HCT116 (cell line): ENCODE measurements at places on chromosomes 1 and 21.

- DNase-seq, result no peak
Observed at GRCh38 chr1:33242652-33243051, 13.6 kb upstream of the ZNF362 start.

DNA sequence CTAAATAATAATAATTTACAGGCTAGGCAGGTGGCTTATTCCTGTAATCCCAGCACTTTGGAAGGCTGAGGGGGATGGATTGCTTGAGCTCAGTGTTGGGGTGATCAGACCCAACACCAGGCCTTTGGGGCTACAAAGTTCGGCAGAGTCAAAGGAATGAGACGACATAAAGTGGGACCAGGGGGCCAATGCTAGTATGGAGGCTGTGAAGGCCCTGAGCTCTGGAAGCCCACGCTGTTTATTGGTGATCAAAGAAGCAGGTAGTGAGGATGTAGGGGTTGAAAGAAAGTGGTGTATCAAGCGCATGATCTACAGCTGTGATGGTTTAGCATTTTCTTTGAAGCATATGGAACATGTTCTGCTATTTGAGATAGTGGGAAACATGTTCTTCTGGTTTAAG is 5.6 kb downstream of the BTBD8 start:
- peak; percentile 10 for DNase-seq

DNA sequence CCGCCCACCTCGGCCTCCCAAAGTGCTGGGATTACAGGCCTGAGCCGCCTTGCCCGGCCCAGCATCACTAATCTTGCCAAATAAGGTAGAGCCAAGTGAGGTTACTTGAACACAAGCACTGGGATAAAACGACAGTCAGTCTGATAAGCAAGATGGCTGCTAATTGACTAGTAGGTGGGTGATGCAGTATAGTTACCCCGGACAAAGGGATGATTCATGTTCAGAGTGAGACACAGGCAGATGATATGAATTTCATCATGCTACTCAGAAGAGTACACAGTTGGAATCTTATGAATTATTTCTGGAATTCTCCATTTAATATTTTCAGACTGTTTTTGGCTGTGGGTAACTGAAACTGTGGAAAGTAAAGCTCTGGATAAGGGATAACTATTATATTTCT is 178.4 kb downstream of the USP25 start:
- DNase-seq, result no peak

DNA sequence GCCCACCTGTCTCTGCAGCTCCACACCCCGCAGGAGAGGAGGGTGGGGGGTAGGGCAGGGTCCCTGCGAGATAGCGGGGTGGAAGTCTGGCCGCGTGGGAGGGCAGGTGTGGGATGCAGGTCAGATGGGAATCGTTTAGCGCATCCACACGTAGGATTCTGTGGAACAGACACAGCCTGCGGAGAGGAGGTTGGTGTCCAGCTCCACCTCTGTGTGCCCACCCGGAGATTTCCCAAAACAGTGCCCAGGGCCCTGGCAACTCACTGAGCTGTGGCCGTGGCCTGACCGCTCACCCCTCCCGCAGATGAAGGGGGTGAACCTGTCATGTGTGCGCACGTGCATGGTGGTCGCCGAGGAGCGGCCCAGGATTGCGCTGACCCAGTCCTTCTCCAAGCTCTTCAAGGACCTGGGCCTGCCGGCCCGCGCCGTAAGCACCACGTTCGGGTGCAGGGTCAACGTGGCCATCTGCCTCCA is 46.9 kb downstream of the S100B start:
- DNase-seq, result no peak

- no peak for DNase-seq
Observed at GRCh38 chr1:32048440-32048839, 24.3 kb upstream of the TMEM39B start.

DNA sequence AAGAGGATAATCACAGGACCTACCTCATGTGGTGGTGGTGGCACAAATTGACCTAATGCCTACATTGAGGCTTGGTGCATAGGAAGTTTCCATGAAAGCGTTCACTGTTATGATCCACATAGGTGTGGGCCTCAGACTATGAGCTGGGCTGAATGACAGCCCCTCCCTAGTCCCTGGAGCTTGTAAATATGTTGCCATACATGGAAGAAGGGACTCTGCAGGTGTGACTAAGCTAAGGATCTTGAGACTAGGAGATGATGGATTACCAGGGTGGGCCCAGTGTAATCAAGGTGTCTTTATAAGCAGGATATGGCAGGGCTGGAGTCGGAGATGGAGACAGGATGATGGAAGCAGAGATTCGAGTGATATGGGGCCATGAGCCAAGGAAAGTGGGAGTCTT is 31.0 kb upstream of the KCNE1 start:
- no peak for DNase-seq
